ENCODE measurements at places on chromosomes 13 and 19. TPM values are rescaled to one million over a fixed set of nuclear protein-coding genes. Genes with fewer than 3 reads are reported as not detected.
A peak's percentile ranks its signal among the peaks of the same experiment; 100 is the strongest.

DNA sequence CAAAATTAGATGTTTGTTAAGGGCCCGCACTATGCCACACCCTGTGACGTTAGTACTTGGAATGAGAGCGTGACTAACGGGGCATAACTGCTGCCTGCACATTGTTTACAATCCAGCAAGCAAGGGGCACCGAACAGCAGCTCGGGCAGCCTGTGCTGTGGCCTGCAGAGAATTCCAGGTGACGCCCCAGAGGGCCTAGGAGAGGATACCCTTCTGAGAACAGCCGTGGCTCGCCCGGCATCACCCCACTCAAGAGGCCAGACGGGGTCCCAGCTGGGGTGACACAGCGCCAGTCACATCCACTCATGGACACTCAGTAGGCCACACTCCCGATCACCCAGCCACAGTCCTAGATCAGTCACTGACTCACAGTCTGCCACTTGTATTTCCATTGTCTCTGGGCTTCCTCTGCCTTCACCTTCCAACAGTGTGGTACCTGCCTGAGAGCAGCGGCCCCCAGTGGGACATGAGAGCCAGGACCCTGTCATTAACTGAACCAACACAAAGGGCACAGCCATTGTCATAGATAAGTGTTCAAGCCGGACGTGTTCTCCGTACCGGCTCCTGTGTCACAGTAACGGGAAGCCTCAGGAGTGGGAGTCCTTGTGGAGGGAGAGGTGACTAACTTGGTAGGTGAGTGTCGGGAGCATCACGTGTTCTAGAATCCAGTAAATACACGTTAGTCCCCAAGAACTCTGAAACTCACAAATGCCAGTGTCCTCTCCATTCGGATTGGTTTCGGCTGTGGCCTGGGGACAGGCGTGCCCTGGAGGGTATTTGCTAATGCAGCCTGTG is 7.5 kb downstream of the ZNF331 start:
- ATAC-seq: no peak

GRCh38 chr13:25871389-25872125 is 180.3 kb downstream of the SHISA2 start:
- no peak for ATAC-seq

DNA sequence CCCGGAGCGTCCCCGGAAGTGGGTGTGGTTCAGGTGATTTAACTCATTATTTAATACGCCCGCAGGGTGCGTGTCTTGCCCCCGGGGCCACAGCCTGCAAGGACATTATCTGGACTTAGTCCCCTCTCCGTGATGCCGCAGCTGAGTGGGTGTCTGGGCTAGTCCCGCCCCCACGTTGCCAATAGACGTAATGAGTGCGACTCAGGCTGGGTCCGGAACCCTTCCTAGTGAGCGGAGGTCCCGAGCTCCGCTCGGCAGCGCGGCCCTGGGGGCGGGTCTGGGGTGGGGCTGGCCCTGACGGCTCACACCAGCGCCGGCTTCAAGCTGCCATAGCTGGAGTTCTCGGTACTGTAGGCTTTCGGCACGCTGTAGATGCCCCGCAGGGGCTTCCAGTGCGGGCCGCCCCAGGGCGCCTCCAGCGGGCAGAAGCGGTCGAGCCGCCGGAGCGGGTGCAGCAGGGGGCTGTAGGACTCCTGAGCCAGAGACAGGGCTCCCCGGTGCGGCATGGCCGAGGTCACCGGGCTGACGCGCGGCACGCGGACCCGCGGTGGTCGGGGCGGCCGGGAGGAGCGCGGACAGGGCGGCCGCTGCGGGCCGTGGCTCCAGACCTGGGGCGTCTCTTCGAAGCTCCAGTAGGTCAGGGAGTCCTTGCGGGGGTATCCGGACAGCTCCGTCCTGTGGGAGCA is 918 bp upstream of the LHB start:
- ATAC-seq: peak; percentile 70

DNA sequence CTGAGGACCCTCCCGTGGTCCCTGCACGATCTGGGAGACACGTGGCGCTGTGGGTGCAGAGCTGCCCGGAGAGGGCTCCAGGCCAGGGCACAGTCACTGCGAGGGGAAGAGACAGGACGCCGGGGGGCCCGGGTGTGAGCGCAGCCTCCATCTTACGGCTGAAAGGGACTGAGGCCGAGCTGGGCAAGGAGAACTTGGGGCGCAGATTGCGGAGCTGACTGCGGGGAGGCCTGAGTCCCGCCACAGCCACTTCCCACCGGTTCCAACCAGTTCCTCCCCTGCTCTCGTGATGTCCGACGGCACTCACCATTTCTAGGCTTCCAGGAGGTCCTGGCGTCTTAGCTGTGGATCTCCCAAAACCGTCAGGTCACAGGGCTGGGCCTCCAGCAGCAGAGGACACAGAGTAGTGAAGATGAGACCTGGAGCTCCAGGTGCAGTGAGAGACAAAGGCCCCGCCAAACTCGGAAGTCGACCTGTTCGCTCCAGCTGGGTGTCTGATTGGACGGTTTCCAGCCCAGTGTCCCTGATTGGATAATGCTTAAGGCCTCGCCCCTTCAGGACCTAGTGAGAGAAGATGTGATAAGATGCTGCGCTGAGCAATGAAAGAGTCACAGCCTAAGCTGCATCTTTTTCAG is 4.8 kb upstream of the ZNF253 start:
- no peak for ATAC-seq

GRCh38 chr13:44768775-44769581 is 192.8 kb upstream of the TSC22D1 start:
- ATAC-seq: no peak

DNA sequence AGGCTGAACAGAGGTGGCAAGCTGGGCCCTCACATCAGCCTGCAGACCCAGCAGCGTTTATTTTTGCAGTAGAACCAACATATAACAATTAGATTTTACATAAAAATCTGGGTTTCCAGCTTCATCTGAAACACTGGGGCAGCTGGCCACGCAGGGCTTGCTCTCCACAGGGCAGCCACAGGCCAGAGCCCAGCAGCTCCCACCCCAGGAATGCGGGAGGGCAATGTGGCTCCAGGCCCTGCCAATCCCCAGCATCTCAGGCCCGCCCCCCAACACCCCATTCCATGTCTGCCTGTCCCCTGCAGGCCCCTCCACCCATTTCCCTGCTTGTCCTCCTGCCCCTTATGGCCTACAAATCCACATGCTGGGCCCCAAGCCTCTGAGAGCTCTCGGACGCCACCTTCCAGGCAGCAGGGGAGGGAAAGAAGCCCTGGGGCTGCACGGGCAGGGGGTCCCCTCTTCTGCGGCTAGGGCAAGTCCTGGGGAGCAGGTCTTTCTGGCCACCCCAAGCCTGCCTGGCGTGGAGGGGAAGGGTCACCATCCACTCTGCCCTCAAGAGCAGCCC is 15.0 kb upstream of the VSTM2B start:
- no peak for ATAC-seq

DNA sequence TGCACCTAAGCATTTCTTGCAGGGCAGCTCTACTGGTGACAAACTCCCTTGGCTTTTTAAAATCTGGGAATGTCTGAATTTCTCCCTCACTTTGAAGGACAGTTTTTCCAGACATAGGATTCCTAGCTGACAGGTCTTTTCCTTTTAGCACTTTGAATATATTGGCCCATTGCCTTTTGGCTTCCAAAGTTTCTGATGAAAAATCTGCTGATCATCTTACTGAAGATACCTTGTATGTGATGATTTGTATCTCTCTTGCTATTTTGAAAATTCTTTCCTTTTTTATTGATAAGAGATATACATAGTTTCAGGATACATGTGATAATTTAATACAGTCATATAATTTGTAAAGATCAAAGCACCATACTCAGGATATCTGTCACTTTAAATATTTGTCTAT is 211.1 kb downstream of the ZIC5 start:
- ATAC-seq: no peak

DNA sequence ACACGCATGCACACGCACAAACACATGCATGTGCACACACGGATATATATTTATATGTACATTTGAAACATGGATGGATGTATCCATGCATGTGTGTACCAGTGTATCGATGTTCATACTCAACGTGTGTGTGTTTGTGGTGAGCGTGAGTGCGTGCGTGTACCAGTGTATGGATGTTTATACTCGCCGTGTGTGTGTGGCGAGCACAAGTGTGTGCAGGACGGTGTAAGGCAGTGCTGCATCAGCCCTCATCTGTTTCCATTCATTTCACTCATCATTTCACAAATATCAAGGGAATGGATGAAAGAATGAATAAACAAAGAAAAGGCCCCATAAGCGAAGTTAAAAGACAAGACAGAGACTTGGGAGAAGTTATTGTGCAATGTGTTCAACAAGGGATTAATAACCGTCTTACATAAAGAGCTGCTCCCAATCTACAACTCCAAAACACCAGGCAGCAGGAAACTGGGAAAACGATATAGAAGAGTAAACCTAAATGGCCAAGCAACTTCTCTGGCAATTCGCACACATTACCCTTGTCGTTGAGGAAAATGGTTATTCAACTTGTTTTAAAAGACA is 21.7 kb upstream of the MIER2 start:
- ATAC-seq: no peak

GRCh38 chr13:109803825-109804224 is 17.4 kb upstream of the IRS2 start:
- ATAC-seq: no peak

GRCh38 chr13:76542176-76542575 is 344.0 kb downstream of the KCTD12 start:
- ATAC-seq: no peak

DNA sequence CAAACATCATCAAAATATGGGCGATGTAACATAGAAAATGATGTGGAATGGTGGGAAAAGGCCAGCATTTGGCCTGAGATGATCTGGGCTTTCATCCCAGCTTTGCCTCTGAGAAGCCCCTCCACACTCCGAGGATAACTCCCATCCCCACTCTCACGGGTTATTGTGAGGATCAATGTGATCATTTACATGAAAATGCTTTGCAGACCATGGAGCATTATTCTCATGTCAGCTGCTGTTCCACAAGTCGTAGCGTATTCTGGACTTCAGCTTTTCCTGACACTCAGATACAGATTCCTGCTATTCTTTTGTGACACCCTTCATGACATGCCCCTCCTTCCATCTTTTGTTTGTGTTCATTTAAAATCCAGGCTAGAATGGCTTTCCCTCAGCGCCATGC is 86.5 kb downstream of the NUFIP1 start:
- no peak for ATAC-seq

GRCh38 chr13:73939071-73939380 is 195.2 kb downstream of the KLF12 start:
- ATAC-seq: no peak

GRCh38 chr13:30616927-30617314 is 799 bp upstream of the USPL1 start:
- peak; percentile 70 for ATAC-seq

DNA sequence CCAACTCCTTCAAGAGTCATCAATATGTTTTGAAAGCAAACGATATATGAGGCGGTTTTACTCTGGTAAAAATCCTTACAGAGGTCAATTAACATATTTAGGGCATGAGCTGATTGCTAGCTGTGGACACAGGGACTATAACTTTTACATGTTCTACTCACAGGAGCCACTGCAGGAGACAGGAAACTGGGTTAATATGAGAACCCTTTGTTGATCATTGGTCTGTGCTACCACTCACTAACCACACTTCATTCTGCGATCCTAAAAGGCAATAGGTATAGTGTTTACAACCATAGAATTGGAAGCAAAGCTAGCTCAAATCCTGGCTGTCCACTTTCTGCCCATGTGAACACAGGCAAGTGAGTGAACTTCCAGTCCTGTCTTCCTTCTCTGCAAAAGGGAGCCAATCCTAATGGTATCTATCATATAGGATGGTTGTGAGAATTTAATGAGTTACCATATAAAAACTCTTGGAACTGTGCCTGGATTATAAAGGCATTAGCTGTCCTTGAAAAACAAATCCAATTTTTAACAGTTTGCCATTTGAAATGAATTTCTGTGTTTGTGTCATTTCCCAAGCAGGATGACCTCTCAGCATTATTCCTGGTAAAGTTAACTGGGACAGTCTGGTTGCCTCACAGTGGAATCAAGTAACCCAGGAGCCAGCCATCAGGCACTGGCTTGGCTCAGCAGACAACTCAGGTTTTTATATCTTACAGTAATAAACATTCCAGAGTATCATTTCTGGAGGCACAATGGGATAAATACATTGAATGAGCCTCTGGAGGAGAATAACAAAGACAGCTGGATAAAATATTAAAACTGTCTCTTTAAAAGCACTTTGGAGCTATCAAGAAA is 29.8 kb upstream of the RAP2A start:
- no peak for ATAC-seq

DNA sequence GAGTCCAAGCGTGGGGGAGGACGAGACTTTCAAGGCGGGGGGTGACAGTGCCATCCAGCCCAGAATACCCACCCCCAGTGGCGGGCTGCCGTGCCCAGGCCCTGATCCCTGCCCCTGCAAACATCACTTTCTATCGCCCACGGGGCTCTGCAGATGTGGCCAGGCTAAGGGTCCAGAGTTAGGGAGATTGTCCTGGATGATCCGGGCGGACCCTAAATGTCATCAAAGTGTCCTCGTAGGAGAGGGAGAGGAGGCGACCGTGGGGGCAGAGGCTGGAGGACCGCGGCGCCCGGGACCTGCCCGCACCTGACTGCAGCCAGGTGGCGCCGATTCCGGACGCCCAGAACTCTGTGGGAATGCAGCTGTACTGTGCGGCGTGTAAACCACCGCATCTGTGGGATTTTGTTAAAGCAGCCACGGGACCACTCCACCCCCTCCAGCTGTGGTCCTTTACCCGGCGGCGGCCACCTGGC is 32.4 kb downstream of the GJA3 start:
- ATAC-seq: peak; percentile 1

DNA sequence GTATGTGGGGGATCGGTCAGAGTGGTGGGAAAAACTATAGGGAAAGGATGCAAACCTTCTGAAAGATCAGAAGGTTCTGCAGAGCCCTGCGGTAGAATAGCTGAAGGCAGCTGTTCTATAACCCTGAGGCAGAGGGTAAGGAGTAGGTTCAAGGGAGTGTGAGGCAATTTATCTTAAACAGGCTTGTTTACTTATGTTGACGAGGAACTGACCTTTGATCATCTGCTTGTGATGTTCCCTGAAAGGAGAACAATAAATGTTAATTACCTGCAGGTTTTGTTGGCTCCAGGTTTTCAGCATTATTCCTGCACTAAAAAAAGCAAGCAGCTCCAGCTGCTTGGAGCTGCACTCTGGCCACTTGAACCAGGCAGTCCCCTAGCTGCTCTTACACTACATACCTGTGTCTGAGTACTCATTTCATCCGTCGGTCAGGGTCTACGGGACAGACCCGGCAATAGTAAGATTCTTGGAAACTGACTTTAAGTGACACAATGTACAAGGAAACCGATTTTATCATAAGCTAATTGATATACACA is 202.1 kb downstream of the TBC1D4 start:
- no peak for ATAC-seq

- ATAC-seq: peak; percentile 50
Measured at GRCh38 chr13:48437371-48437770, 24.5 kb upstream of the LPAR6 start.

- ATAC-seq: no peak
Measured at GRCh38 chr13:114339857-114340534, 25.7 kb downstream of the CHAMP1 start.

- ATAC-seq: no peak
Measured at GRCh38 chr13:73088332-73088935, 29.6 kb downstream of the KLF5 start.

- ATAC-seq: no peak
Measured at GRCh38 chr13:107824635-107825034, 390.7 kb downstream of the LIG4 start.

The WDR62 gene
- total RNA-seq: 0.17 TPM

The HIF3A gene
- 383 TPM for total RNA-seq

The QPCTL gene
- total RNA-seq: 2.7 TPM

The POU4F1 gene
- 0.08 TPM for total RNA-seq

The IGFL2 gene
- total RNA-seq: not detected

The KLHL1 gene
- total RNA-seq: not detected

The LATS2 gene
- total RNA-seq: 42.2 TPM

The VSTM2B gene
- total RNA-seq: 0.40 TPM

The ZNF486 gene
- total RNA-seq: 3.3 TPM

The TTC9B gene
- total RNA-seq: not detected

The DACH1 gene
- 1.1 TPM for total RNA-seq

Measured in gastroesophageal sphincter (tissue), 4 donors.